ENCODE measurements at places on chromosomes 2 and 18.

DNA sequence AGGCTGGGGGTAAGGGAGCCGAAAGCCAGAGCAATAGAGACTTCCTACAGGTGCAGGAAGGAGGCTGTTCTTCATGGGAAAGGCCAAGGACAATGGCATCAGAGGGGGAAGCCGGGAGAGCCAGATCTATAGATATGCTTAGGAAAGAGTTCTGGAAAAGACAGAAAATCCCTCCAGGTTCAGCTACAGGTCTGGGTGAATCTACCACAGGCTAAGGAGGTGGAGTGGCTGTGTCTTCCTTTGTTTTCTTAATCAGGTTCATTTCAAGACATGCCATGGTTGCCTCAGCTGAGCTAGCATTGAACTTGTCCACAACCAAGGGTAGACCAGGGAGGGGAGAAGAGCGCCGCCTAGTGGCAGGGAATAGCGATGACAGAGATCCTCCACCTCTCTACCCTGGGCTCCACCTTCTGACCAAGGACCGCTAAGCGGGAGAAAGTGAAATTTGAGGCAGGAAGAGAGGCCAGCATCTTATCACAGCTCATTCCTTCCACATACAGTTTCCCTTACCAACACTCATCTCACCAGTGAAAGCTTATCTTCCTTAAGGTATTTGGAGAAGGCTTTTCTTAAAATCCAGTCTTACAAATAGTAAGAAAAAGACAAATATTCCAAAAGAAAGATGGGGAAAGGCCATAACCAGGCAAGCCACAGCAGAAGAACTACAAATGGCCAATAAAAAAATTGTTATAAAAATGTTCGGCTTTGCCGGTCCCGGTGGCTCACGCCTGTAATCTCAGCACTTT is 74.2 kb downstream of the VIT start:
- peak; percentile 3 for DNase-seq

GRCh38 chr2:80114812-80115211 is 189.7 kb downstream of the LRRTM1 start:
- DNase-seq, result no peak

DNA sequence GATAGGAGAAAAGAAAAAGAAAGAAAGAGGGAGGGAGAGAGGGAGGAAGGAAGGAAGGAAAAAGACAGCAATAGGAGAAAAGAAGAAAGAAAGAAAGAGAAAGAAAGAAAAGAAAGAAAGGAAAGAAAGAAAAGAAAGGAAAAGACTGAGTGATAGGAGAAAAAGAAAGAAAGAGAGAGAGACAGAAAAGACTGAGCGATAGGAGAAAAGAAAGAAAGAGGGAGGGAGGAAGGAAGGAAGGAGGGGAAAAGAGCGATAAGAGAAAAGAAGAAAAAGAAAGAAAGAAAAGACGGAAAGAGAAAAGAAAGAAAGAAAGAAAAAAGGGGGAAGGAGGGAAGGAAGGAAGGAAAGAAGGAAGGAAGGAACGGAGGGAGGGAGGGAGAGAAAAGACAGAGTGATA is 216.7 kb downstream of the DOK6 start:
- no peak for DNase-seq

DNA sequence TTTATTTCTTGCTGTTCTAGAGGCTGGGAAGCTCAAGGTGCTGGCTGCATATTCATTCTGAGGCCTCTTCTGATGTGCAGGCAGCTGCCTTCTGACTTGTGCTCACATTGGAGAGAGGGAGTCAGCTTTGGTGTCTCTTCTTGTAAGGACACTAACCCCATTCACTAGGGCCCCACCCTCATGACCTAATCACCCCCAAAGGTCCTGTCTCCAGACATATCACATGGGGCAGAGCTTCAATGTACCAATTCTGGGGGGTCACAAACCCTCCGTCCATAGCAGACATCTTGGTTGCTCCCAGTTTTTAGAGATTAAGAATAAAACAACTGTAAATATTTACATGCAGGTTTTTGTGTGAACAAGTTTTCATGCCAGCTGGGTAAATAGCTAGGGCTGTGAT is 109.1 kb downstream of the RTP5 start:
- DNase-seq, result no peak

DNA sequence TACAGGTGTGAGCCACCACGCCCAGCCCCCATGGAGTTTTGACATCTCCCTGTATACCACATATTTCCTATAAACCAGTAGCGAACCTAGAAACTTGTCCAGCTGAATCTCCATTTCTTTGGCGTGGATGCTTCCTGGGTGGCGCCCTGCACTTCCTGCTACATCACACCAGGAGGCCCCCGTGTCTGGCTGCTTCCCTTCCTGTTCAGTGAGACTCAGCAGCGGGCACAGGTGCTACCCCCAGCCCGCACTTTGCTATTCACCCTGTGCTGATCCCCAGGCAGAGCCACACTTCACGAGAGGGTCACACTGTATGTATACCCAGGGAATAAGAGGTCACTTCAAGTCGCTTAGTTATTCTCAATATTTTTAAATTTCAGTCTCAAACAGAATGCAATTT is 35.0 kb downstream of the CYP27C1 start:
- no peak for DNase-seq

- DNase-seq, result no peak
These were observed 575 bp downstream of the CCDC150 start for GRCh38 chr2:196640031-196640548.

DNA sequence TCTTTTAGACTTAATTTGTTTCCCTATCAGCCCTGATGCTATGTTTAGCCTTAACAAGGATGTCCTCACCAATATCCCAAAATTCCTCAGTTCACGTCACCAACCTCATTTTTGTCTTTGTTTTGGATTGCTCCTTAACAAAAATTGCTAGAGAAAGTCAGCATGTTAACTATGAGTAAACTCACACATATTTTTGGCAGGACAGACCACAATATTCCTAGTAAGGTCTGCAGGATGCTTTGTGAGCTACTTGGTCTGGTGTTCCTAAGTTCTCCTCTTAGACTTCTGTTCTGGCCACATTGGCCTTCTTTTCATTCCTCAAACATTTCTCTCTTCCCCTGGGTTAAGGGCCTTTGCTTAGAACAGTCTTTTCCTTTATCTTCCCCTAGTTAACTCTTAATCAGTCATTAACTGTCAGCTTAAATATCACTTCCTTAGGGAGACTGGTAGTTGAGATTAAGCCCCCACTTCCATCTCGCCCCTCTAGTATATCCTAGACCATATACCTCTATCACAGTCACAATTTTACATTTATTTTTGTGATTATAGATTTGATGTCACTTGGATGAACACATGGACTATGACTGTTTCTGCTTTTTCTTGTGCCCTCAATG is 116.2 kb downstream of the ADCYAP1 start:
- no peak for DNase-seq

- no peak for DNase-seq
These were observed 329.9 kb downstream of the DLGAP1 start for GRCh38 chr18:4125224-4125623.

GRCh38 chr2:100211521-100211920 is 69.1 kb upstream of the AFF3 start:
- DNase-seq, result no peak

GRCh38 chr2:9430316-9431293 is 7.2 kb downstream of the CPSF3 start:
- no peak for DNase-seq

DNA sequence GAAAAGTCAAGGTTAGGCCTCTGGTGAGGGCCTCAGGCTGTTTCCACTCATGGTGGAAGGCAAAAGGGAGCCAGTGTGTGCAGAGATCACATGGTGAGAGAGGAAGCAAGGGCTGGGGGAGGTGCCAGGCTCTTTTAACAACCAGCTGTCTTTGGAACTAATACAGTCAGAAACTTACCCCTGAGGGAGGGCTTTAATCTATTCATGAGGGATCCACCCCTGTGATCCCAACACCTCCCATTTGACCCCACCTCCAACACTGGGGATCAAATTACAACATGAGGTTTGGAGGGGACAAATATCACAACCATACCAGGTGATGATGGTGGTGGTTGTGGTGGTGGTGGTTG is 10.9 kb downstream of the POLI start:
- no peak for DNase-seq

- no peak for DNase-seq
These were observed 18.8 kb downstream of the ATG4B start for GRCh38 chr2:241656190-241656741.

GRCh38 chr2:112658301-112658700 is 12.6 kb downstream of the SLC20A1 start:
- DNase-seq, result no peak

GRCh38 chr2:32627814-32628579 is at the start of gene TTC27:
TSS of gene TTC27 (plus strand) at chr2:32628050. CDS start at chr2:32628293, 243 bp downstream.
- DNase-seq, result peak; percentile 83

Measured in stimulated activated CD8-positive, alpha-beta memory T cell treated with anti-CD3 and anti-CD28 coated beads, Interleukin-2, amount 100 ng/mL, for 1 hour (primary cell).